ENCODE measurements at places on chromosomes 1 and 21. TPM values are rescaled to one million over a fixed set of nuclear protein-coding genes. Genes with fewer than 3 reads are reported as not detected.

DNA sequence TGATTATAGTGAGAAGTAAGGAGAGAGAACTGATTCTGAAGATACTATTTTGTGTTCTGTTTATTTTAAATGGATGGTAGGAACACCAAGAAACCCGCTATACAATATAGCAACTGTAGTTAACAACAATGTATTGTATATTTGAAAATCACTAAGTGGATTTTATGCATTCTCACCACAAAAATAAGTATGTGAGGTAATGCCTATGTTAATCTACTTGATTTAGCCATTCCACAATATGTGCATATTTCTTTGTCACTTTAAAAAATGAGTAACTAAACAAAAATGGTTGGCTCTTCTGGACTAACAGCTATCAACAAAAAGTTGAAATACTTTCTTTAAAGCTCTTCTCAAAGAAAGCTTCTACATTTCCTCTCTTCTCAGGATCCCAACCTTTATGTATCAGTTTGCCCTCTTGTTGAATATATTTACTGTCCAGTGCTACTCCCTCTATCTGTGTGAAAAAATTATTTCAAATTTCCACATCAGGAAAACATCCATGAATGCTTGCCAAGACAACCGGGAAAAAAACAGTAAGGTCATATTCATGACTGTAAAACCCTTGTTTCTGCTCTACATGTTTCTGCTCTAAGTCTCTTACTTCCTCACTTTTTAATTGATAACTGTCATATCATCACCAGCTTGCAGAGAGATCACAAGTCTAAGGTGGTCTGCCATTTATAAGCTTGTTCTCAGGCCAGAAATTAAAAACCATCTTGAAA is 27.0 kb downstream of the CLCA4 start:
- H3K4me3 ChIP-seq, result no peak overlapping the region
- no peak overlapping the region for H3K27ac ChIP-seq
- no peaks in the 10 kb centered on the region for H3K36me3 ChIP-seq
- H3K27me3 ChIP-seq, result no peaks in the 10 kb centered on the region

DNA sequence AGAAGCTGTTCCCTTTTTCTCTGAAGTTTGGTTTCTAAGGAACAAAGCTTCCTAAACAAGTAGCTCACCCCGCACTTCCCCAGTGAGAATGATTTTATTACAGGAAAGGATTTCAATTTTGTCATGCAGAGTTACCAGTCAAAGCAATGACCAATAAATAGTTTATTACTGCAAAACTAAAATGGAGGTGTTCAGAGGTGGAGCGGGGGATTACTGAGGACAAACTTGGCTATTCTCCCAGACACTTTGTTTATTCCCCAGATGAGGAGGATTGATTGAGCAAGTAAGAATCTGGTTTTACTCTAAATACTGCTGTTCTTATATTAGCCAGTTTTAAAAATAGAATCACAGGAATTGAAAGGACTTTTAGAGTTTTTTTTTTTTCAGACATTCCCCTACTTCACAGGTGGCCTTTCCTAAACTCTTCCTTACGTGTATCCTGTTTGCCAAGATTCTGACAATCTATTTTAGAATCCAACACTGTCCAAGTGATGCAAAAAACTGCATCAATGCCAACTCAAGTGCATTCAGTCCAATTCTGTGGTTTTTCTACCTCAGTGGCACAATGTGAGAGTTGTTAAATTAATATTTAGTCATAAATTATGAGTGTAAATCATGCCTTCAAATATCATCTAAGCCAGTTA is 136.1 kb downstream of the TNFSF18 start:
- H3K27ac ChIP-seq, result no peak overlapping the region

DNA sequence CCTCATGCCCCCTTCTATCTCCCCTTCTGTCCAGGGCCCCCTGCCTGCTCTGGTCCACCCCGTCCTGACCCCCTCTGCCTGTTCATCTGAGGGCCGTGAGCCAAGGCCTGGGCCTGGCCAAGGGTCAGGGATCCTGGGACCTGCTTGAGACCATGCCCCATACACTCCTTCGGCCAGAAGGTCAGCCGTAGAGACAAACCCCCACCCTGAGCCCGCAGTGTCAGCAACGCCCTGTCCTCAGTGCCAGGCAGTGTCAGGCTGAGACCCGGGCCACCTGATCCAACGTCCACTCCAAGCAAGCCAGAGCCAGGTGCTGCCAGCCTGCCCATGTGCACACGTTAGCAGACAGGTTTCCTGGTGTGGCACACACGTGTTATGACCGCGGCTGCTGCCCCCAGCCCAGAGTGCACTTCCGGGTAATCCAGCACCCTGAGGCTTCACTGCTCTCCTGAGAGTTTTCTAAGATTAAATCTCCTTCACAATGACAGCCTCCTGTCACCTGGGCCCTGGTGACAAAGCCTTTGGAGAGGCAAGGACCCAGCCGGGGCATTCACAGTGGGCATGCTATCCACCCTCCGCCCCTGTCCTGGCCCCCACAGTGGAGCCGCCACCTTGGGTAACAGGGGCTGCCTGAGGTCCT is 10.1 kb upstream of the SAMD11 start:
- peaks cover 20% of the 10 kb centered on the region for H3K27me3 ChIP-seq
- H3K27ac ChIP-seq, result no peak overlapping the region
- H3K4me1 ChIP-seq, result no peaks in the 10 kb centered on the region
- no peak overlapping the region for H3K4me3 ChIP-seq

GRCh38 chr1:197763769-197764168 is 11.5 kb downstream of the DENND1B start:
- no peak overlapping the region for H3K4me3 ChIP-seq
- peaks cover 3% of the 10 kb centered on the region for H3K36me3 ChIP-seq
- DNase-seq, result no peak
- H3K27me3 ChIP-seq, result no peaks in the 10 kb centered on the region

Gene SLC37A1
- total RNA-seq, result 16.4 TPM

Gene TGFB2
- total RNA-seq, result 0.11 TPM

GRCh38 chr1:203206129-203206687 is 19.7 kb upstream of the CHI3L1 start:
- no peaks in the 10 kb centered on the region for H3K27me3 ChIP-seq
- H3K4me3 ChIP-seq, result no peak overlapping the region
- DNase-seq, result no peak
- no peaks in the 10 kb centered on the region for H3K36me3 ChIP-seq
- H3K4me1 ChIP-seq, result no peaks in the 10 kb centered on the region

- H3K4me3 ChIP-seq, result no peak overlapping the region
- H3K27ac ChIP-seq, result no peak overlapping the region
- no peak for DNase-seq
- no peaks in the 10 kb centered on the region for H3K27me3 ChIP-seq
Observed at GRCh38 chr1:221161571-221162041, 282.4 kb downstream of the HLX start.

DNA sequence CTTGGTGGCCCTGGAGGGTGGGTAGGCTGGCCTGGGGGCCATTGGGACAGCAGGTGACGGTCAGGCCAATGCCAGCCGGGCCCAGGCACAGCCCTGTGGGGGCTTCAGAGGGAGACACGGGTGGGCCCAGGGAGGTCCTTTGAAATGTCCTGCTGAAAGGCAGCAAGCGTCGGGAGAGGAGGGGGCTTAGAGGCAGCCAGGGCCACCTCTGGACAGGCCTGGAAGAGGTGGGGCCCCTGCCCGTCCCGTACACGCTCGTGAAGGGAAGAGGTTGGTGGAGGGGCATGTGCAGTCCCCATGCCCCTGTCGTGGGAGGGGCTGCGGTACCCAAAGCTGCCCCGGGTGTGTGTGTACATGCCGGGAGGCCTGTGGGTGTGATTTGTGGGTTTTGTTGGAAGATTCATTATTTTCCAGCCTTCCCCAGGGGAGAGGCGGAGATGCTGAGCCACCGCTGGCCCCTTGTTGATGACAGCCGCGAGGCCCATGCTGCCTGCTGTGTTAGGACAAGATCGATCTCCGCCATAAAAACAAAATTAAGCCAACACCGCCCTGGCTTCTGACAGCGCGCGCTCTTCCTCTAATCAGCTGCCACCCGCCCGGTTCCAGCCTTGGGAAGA is 3.4 kb upstream of the PLCH2 start:
- no peaks in the 10 kb centered on the region for H3K36me3 ChIP-seq
- H3K4me3 ChIP-seq, result no peak overlapping the region
- H3K4me1 ChIP-seq, result peaks cover 2% of the 10 kb centered on the region
- no peak overlapping the region for H3K27ac ChIP-seq
- DNase-seq, result no peak
- H3K27me3 ChIP-seq, result peaks cover 2% of the 10 kb centered on the region

GRCh38 chr1:20493839-20494608 is 8.0 kb upstream of the CAMK2N1 start:
- H3K4me3 ChIP-seq, result no peak overlapping the region
- H3K27ac ChIP-seq, result no peak overlapping the region

DNA sequence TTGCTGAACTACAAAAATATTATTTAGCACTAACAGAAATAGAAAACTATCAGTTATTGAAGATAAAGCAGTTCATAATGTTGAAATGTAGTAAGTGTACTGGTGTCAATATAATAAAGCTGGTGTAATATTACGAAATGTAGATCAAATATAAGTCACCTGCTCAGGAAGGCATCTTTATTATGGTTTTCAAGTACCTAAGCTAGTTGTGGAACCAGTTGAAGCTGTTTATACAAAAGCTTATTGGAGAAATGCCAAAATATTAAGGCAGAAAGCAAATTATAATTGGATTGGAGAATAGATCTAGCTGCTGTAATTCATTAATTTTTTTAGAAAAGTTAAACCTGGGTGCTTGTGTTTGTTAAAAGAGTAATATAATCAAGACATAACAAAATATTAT is 6.2 kb upstream of the MARK1 start:
- no peaks in the 10 kb centered on the region for H3K36me3 ChIP-seq
- H3K27ac ChIP-seq, result no peak overlapping the region
- no peak overlapping the region for H3K4me3 ChIP-seq
- H3K4me1 ChIP-seq, result no peaks in the 10 kb centered on the region
- H3K27me3 ChIP-seq, result peaks cover 32% of the 10 kb centered on the region

DNA sequence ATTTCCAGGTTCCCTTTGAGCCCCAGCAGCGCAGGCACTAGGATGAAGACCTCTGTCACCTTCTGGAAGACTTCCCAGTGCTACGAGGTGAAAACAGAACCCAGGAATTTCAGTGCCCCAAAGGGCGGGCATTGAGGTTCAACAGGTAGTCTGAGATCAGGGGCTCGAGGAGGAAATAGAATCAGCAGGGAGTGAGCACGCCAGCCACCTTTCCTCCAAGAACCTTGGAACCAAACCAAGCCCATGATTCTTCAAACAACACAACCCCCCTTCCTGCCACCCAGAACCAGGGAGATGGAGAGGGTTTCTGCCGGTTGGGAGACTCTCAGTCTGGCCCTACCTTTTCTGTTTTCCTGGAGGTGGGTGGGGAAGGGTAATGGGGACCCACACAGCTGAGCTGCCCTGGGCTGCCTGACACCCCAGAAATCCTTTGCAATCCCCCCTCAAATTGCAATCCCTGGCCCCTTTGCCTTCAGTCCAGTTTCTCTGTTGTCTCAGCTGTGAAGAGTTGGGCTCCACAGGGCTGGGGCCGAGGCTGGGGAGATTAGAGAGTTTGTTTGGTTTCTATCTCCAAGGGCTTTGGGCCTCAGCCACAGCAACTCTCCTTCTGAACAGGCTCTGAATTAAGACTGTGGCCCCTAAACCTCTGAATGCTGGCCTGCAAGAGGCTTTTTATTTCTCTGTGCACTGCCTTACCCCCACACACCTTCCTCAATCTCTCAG is 11.9 kb downstream of the SLC41A1 start:
- peaks cover 25% of the 10 kb centered on the region for H3K4me1 ChIP-seq
- H3K4me3 ChIP-seq, result no peak overlapping the region
- H3K27me3 ChIP-seq, result no peaks in the 10 kb centered on the region
- H3K36me3 ChIP-seq, result peaks cover 63% of the 10 kb centered on the region
- no peak for DNase-seq
- no peak overlapping the region for H3K27ac ChIP-seq

Gene TTC24
- 8.1 TPM for total RNA-seq

Gene LRRIQ3
- total RNA-seq, result 0.25 TPM

Gene CLDN14
- not detected for total RNA-seq

Gene KCNN3
- total RNA-seq, result not detected

DNA sequence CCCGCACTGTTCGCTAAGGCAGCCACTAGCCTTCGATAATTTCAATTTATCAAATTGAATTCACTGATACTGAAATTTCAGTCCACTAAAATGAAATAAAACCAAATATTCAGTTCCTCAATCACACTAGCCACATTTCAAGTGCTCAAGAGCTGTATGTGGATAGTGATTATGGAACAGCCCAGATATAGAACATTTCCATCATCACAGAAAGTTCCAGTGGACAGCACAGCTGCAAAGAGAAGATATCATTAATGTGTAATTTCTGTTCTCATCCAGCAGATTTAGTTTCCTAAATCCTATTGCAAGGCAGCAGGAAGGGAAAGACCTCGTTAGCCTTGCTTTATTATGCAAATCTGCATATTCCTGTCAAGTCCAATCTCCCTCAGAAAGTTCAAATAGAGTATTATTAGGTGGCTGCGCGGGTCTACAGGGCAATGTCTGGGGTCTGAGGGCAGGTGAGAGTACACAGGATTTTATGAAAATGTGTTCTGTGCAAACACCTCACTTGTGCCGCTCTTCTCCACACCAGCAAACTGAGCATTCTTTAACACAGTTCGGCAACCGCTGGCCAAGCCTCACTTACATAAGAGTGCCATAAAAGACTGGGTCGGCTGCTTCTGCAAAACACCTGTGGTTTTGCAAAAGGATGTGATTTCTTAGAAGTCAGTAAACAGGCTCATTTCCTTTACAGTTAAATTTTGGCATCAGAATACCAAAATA is 22.4 kb downstream of the CAPZB start:
- H3K27me3 ChIP-seq, result no peaks in the 10 kb centered on the region
- H3K4me3 ChIP-seq, result peak overlapping the region; percentile 24
- peaks cover 9% of the 10 kb centered on the region for H3K36me3 ChIP-seq

Gene IFNGR2
- total RNA-seq, result 17.7 TPM

Gene FMO5
- total RNA-seq, result 0.67 TPM

DNA sequence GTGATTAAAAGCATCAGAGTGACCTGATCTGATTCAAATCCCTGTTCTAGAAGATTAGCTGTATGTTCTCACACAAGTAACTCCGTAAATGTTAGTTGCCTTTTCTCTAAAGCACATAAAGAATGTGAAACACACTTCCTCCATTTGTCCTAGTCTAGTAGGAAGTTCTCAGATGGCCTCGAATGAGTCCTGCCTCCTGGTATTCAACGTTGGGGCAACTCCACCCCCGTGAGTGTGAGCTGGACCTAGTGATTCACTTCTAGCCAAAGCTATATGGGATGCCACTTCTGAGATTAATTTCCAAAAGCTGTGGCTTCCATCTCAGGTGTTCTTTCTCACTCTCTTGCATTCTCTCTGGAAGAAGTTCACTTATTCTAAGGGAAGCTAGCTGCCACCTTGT is 267.6 kb downstream of the GPATCH2 start:
- H3K4me3 ChIP-seq, result no peak overlapping the region
- no peaks in the 10 kb centered on the region for H3K27me3 ChIP-seq
- H3K4me1 ChIP-seq, result no peaks in the 10 kb centered on the region
- DNase-seq, result no peak
- no peak overlapping the region for H3K27ac ChIP-seq

DNA sequence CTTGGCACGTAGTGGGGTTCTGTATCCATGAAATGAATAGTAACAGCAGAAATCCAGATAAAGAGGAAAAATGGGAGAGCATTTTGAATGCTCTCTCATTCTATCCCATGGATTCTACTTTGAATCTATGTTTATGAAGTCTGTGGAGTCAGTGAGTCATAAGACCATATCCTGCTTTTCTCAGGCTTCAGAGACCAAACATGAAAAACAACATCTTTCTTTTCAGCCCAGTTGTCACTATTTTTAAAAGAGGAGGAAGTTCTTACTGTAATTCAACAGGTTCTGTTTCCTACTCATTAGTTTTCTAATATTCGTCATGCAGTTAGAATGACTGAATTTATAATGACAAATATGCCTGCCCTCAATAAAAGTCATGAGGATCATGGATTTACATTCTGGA is 39.4 kb upstream of the CD55 start:
- peaks cover 14% of the 10 kb centered on the region for H3K4me1 ChIP-seq
- no peaks in the 10 kb centered on the region for H3K27me3 ChIP-seq
- H3K36me3 ChIP-seq, result no peaks in the 10 kb centered on the region
- no peak overlapping the region for H3K27ac ChIP-seq
- H3K4me3 ChIP-seq, result no peak overlapping the region
- no peak for DNase-seq
